MM.1S (cell line): ENCODE measurements at places on chromosomes 2 and 18.

DNA sequence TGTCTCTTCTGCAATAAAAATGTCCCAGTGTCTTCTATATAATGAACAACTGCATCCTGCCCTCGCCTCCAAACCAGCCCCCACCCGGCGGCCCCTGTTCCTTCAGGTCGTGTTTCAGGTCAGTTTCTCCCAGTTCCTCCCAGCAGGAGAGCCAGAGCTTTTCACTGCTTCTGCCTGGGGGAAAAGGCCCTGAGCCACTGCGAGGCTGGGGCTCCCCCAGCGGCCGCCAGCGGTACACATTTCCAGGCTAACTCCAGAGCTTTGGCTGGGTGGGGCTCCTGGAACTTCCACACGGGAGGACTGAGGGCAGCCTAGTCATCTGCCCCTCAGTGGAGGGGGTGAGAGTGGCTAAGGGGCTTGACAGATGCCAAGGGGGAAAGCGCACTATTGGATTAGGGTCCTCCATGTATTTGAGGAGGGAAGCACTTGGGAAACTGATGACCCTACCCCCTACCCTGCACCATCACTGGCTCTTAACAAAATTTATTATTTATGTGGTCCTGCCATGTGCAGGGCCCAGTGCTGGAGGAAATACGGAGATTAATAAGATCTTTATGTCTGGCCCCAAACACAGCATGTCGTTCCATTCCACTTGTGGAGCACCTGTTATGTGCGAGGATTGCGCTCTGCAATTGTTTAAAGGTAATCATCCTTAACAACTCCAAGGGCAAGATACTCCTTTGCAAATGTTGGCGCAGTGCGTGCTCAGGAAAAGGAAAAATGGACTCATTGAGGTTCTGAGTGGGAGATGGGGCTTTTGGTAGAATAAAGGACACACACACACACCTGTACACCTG is 17.3 kb upstream of the CYS1 start:
- peak; percentile 39 for DNase-seq

GRCh38 chr2:223503746-223504145 is 98.4 kb downstream of the SCG2 start:
- DNase-seq: no peak

- no peak for DNase-seq
Measured at GRCh38 chr2:105785095-105785847, 40.6 kb downstream of the NCK2 start.

DNA sequence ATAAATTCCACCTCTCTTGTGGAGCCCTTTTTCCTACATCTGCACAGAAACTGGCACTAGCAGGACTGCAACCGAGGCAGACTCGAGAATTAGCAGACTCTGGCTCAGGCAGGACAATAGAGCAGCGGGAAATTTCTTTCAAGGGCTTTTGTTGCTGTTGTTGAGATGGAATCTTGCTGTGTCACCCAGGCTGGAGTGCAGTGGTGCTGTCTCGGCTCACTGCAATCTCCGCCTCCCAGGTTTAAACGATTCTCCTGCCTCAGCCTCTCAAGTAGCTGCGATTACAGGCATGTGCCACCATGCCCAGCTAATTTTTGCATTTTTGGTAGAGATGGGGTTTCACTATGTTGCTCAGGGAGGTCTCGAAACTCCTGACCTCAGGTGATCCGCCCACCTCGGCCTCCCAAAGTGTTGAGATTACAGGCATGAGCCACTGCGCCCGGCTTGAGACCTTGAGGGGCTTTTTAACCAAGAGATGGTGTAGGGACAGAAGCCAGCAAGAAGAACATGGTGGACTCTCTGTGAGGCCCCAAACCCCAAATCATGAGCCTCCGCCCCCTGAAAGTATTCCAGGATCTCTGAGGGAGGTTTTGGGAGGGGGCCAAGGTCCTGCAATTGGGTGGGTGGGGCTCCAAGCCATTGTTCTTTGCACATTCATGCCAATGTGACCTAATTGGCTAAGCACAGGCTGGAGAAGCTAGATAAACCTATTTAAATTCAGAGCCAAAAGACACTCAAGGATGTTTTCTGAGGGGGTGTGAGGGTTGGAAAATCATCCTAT is 68.4 kb upstream of the MSH2 start:
- peak; percentile 38 for DNase-seq

DNA sequence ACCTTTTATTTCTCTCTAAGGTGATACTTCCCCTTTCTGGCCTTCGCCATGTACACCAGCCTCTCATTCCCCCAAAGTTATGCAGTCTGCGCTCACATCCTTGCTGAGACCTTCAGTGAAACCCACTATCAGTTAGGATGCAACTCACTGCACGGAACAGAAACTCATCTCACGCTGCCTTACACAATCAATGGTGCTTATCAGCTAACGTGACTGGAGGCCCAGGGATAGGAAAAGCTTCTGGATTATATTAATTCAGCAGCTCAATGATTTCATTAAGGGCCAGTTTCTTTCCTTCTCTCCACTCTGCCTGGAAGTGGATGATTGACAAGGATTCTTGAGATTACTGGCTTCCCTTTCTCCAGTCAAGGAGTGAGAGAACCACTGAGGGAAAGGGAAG is 44.8 kb downstream of the CDH2 start:
- no peak for DNase-seq

DNA sequence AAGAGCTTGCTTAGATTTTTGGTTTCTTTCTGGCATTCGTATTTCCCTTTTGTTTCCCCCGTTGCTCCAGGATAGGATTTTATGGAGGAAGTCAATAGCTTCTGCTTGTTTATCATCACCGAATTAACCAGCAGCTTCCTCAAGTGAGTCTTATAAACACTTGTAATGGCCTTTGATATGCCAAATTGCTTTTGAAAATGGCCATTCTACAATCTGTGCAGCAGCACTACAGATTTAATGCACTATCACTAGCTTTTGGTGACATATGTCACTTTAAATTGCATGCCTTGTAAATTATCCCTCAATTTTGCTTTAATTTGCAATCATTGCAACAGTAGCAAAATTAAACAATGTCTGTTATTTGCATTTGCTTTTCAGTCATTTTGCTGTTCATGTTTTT is 774.7 kb downstream of the METTL4 start:
- no peak for DNase-seq

DNA sequence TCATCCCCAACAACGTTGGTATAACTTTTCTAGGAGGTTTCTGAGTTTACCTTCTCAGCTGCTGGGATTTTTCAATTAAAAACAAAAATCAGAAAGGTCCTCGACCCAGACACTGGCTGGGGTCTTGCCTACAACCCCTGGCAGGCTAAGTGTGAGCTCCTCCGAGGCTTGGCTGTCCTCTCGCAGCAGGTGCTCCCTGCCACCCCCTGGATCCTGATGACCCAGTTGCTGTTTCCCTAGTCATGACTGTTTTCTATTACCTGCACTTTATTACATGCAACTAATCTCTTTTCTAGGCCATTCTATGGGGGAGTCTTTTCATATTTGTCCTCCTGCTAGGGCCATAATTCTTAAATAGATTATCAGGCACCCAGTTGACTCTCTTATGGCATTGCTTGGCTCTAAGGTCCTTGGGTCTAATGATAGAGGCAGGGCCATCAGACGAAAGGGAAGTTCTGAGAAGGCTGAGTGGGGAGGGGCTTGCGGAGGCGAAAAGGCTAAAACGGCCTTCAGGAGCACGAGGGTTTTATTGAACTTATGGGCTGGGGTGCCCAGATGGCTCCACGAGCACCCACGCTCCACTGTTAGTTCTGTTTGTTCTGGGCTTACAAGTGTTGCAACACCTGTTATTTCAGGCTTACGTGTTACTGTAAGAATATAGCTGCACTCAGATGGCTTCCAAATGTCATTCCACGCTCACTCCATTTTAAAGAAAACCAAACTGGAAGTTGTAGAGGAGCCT is 166.0 kb downstream of the NCK2 start:
- DNase-seq: no peak

DNA sequence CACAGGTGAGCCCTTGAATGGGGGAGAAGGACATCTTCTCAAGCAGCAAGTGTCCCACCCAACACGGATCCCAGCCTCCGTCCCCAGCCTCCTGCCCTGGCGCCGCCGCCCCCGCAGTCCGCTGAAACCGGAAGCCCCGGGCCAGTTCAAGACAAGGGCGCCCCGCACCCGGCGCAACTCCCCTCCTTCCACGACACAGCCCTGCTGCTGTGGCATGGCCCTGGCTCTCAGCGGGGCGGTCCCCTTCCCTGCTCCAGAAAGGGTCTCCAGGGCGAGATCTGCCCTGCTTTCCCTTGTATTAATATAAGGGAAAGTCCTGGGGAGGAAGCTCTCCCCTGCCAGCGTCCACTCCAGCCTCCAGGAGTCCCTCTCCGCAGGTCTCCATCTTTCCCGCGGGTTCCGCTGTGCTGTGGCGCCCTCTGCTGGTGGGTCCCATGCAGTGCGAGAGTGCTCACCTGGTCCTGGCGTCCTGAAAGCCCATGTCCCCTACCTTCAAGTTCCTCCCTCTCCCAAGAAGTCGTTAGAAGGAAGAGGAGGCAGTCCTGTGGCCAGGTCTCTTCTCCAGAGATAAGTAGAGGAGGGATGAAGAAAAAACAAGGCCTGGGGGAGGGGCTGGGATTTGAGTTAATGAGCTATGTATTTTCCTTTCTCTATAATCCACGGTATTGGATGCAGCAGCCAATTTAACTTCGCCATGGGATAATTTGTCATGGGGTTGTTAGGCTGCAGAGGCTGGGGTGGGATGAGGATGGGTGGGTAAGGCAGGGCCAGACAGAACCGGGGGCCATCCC is 176.0 kb downstream of the SMAD2 start:
- DNase-seq: peak; percentile 58

GRCh38 chr2:204110751-204111516 is 174.4 kb downstream of the ICOS start:
- DNase-seq: no peak

GRCh38 chr2:226585130-226585561 is 214.5 kb downstream of the IRS1 start:
- DNase-seq: no peak

DNA sequence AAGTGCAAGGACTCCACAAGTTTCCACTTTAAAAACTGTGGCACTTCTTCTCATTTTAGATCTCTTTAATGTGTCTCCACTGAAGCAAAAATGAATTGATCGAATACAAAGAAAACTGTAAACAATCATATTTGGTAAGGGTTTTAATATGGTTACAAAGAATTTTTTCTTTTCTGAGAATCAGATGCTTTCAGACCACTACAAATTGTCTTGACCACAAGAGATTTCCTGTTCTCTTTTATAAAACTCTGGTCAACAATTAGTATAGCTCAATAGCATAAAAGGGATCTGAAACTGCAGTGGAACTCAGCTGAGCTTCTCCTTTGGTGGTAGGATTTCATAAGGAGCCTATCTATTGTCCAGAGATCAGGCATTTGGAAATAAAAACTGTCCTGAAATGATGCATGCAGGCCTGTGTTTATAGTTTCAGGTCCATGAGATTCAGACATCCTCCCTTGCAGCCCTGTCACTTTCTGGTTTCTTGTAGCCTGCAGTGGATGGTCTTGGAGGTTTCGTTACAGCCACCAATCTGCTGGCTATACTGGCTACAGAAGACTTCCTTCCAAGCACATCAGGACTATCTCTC is 120.0 kb downstream of the DOCK10 start:
- peak; percentile 79 for DNase-seq

- no peak for DNase-seq
Measured at GRCh38 chr2:145682546-145683157, 1162.7 kb upstream of the ZEB2 start.

GRCh38 chr2:181626671-181627070 is 30.2 kb downstream of the CERKL start:
- DNase-seq: no peak

DNA sequence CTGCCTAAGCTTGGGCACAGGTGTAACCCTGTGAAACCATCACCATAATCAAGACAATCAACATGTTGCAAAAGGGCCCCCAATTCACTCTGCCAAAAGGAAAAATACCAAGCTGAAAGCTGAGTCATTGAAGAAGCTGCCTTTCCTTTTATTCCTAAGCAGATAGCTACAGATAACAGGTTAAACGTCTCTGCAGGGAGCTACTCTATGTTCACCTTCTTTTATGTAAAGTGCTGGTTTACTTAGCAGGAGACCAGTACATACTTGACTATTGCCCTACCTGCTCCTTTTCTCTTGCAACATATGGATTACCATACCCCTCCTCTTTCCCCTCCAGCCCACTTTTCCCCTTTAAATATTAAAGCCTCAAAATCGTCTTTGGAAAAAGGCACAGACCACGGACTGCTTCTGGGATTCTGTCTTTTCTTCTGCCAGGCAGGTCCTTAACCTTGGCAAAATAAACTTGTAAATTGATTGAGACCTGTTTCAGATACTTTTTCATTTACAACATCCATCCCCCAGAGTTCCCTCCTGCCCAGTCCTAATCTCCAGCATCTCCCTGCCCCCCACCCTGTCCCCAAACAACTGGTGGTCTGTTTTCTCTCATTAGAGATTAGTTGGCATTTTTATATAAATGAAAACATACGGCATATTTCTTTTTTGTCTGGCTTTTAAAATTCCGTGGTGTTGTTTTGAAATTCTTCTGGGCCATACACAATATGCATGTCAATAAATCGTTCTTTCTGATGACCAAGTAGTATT is 37.8 kb upstream of the LDLRAD4 start:
- DNase-seq: no peak

DNA sequence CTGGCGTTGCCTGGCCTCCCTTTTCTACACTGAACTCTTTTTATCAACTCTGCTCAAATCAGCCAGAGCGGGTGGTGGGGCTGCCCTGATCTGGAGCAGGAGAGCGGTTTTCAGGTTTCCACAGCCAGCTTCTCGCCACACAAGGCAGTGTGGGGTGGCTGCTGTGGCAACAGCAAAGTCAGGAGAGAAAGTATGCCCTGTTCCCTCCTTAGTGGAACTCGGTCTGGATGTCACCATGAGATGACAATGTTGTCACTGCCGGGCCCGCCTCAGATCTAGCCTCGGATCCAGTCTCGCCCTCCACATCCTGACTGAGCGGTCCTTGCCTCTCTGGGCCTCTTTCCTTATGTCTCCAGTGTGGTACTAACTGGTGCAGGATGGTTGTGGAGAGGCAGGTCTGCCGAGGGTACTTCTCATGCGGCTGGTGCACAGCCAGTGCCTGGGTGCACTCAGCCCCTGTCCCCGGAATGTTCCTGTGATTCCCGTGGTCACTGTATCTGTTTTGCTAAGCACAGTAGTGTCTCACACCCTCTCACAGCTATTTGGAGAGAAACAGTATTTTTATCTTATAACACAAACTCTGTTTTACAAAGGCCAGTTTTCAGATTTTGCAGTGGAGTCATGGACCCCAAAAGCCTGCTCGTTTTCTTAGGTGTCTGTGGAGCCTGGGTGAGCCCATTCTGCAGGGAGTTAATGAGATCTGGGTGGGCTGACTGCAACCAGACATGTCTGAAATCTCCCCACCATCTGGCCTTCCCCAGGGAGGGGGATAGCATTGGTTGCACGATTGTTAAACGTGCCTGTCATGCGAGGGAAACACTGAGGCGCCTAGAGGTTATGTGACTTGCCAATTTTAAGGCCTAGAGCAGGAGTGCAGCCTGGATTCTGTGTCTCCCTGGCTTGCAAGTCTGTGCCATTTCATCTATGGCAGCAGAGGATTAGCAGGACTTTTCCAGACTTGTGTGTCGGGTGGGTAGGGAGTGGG is 261.1 kb upstream of the AGAP1 start:
- no peak for DNase-seq
